ENCODE measurements at places on chromosomes 3 and 15.

- peak; percentile 83 for ATAC-seq
Measured at GRCh38 chr3:11288786-11289637, 16.8 kb downstream of the ATG7 start.

DNA sequence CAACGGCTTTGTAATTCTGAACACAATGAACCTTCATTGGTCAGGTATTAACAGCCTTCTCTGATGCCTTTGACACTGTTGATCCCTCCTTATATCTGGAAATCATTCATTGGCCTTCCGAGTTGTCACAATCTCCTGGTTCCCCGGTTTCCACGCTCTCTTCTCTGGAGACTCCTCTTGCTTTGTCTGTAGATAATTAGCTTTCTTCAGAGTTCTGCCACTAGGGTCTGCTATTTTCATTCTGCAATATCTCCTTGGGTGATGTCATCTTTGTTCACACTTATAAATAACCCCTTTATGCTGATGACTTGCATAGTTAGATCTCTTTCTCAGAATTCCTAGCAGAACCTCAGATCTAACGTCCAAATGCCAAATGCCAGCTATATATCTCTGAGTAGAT, 583.8 kb upstream of the ZNF717 start:
- ATAC-seq: peak; percentile 70

DNA sequence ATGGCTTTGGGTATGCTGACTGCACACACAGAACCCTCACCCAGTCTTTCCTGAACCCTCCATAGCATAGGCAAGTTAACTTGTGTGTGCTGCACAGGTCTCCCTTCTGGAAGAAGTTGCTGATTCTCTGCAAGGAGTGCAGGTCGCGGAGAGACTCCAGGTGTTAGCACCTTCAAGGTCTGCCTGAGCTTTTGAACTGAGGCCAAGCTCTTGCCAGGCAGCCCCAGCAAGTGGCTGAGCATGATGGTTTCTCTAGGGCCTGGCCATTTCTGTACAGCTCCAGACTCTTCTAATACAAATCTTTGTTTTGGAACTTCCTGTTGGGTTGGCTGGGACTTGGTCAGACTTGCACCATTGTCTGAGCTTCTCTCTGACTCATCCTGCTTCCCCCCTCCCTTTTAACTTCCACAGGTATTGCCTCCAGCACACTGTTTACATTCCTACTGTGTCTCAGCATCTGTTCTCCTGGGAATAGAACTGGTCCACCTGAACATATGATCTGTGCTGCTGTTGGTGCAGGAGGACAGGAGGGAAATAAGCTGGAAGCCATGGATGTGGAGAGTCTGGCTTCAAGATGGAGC, 53.3 kb downstream of the KY start:
- ATAC-seq: no peak

GRCh38 chr3:135453326-135453725, 512.2 kb upstream of the PPP2R3A start:
- no peak for ATAC-seq

GRCh38 chr3:42653560-42654330, at the start of gene ZBTB47:
TSS of gene ZBTB47 (plus strand) at chr3:42653697. CDS start at chr3:42658356, 4,659 bp downstream.
- ATAC-seq: peak; percentile 10

- no peak for ATAC-seq
Measured at GRCh38 chr15:71114066-71114680, 1.1 kb upstream of the THSD4 start.

- no peak for ATAC-seq
Measured at GRCh38 chr3:126784254-126784653, 80.2 kb downstream of the CHCHD6 start.

DNA sequence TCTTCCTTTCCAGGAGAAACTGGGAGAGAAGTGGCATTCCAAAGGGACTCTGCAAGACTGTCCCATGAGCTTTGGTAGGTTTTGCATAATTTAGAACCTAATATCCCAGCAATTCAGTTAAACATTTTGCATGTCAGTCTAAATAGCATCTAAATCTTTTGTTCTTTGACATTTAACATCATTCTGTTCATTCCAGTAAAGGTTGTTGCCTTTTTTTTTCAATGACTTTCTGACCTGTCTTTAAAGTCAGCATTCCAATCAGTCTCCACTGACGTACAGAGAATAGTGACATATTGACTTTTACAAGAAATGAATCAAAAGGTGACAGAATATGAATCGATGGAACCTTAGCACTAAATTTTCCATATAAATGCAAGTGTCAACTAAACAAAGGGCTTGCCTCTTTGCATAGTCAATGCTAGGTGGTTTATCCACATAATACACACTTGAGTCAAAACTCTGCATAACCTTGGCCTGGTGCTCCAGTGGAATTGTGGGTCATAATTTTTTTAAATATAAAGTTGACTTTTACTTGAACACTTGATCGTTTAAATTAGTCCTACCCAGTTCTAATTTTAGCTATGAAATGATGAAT, 370.1 kb downstream of the CNTN6 start:
- ATAC-seq: no peak

DNA sequence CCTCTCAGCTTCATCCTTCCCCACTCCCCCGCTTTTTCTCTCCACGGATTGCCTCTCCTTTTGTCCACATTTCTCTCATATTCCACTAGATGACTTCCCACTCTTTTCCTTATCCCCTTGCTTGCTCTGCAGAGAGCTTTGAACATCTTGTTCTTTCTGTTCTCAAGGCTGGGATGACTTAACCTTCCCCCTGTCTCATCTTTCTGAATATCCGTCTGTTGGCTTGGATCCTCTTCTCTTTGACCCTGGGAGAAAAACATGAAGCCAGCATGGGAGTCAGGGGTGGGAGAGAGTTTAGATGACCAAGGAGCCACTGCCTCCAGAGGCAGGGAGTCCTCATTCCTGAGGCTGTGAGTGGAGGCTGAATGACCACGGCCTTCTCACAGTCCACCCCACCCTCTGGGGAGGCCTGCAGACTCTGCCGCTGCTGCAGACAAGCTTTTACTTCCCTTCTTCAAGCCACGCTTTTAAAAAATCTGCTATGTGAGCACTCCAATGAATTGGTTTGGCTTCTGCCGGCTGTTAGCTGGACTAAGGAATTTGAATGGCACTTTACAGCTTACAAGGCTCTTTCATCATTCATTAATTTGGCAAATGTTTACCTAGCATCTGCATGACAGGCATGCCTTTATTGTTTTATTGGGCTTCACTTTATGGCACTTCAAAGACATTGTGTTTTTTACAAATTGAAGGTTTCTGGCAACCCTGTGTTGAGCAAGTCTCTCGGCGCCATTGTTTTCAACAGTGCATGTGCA, 111.6 kb upstream of the SLC6A6 start:
- ATAC-seq: no peak

- ATAC-seq: no peak
Measured at GRCh38 chr3:27110020-27110419, 259.2 kb downstream of the NEK10 start.

- ATAC-seq: peak; percentile 51
Measured at GRCh38 chr3:55721716-55722484, 234.8 kb upstream of the WNT5A start.

DNA sequence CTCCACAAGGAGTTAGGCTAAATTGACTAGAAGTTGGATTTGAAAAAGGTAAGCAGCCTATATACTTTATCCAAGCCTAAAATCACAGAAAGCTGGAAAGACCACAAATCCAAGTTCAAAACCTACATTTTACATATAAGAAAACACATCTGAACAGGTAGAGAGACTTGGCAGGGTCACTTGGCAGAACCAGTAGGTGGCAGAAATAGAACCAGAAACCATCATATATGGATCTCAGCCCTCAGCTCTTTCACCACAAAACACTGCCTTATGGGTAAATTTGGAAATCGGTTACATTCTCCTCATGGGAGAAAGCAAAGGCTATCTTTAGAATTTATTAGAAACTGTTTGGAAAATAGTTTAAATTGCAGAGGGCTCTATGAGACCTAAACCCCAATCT, 44.2 kb downstream of the MKRN2 start:
- ATAC-seq: no peak

GRCh38 chr3:139979991-139980390, 45.0 kb downstream of the CLSTN2 start:
- no peak for ATAC-seq

DNA sequence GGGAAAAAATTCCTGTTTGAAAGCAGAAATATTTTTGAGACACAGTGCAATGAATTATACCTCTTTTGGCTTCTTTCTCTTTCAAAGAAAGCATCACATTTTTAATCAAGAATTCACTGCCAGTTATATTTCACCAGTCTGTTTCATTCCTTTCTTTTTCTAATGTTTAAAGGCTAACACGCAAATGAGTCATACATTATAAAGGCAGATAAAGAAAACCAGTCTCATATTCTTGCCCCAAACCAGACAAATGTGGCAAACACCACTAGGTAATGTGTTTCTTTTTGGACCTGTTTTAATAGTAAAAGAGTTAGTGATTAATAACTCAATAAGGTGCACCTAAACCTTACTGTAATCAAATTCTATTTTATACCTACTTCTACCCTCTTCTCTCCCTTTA, 83.8 kb downstream of the PLOD2 start:
- no peak for ATAC-seq

DNA sequence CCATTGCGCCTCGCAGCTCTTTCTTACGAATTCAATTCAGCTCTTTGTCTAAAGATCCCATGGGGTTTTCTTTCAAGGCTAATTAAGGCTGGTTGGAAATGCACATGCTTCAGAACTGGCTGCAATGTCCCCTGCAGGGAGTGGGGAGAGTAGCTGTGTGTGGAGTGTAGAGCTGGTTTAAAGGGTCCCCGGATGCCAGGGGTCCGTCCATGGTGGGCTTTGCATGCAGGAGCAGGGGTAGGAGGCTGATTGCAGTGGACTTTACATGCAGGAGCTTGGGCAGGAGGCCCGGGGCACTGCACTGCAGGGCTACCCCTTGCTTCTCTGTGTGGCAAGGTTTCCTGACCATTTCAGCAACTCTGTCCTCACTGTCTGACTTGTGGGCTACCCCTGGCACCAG, 261.6 kb upstream of the LYSMD4 start:
- no peak for ATAC-seq

DNA sequence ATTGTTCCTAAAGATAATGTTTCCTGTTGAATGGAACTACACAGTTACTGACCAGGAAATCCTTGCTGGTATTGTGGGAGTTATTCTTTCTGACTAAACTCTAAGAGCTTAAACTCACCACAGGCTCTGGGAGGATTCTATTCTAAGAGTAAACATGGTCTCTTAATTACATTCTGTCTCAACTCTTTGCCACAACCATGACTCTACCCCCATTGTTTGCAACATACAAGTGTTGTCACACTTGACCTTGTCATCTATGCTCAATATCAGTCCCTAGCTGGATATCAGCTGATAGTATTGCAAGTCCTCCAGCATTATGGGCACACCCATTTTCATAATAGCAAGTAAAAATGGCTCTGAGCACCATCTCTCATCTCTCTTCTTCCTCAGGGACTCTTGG, 29.6 kb upstream of the SECISBP2L start:
- no peak for ATAC-seq

DNA sequence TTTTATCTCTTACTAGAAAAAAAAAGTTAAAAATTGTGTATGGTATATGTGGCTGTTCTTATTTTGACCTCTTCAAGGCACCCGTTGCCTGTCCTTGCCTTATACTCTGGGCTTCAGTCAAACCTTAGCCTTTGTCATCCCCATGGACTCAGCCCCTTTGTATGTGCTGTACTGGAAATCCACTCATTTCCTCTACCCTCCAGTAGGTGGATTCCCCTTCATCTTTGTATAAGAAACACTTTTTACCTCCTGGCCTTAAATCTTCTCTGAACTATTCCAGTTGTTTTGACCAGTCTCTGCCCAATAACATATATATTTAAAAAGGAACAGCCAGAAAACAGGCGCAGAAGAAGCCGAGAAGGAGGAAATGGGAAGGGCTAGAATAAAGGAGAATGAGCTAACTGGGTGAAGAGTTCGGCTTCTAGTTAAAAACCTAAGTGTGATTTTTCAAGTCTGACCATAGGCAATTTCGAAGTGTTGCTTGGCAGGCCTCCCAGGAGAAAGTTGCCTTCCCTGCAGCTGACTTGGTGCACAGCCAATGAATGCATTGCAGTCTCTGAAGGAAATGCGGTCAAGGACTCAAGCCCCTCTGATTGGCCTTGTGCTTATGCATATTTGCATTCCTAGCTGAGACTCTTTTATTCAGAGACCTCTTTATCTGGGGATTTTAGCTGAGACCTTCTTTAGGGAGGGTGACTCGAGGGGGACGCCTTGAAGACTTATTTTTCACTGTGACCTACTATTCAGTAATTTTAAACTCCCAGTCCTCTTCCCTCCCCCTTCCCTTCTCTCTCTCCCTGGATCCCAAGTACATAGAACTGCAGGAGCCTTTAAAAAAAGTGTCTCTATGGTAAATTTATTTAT, 277.4 kb downstream of the ROBO1 start:
- ATAC-seq: peak; percentile 59

- ATAC-seq: peak; percentile 13
Measured at GRCh38 chr15:72271895-72272212, 500 bp downstream of the PARP6 start.

DNA sequence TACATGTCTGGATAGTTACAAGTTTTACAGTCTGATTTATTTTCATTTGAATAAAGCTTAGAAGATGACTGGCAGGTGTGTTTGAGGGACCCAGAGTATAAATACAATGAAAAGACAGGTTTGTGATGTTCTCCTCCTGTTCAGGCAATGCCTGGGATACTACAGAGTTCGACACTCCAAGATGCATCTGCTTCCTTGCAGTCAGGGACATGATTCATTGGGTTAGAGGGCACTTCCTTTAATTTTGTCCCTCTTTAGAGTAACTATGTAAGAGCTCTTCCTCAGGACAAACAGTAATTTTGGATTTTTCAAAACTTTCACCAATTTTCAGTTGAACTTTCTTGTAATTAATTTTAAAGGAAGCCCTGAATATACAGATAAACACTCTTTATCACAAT, 102.0 kb downstream of the LMLN start:
- no peak for ATAC-seq

DNA sequence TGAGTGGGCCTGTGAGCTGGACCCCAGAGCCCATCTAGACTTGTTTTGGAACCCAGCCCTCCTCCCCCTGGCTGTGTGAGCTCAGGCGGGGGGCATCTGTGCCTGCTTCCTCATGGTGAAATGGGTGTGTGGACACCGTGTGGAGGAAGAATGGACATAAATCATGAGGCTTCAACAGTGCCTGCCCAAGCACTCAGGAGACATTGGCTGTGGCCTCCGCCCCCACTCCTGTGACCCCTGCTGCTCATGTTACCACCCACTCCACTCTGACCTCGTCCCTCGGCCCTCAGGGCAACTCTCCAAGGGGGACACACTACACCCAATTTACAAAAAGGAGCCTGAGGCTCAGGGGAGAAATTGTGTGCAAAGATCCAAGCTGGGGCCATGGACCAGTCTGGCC, 16.6 kb downstream of the TPRA1 start:
- ATAC-seq: no peak

DNA sequence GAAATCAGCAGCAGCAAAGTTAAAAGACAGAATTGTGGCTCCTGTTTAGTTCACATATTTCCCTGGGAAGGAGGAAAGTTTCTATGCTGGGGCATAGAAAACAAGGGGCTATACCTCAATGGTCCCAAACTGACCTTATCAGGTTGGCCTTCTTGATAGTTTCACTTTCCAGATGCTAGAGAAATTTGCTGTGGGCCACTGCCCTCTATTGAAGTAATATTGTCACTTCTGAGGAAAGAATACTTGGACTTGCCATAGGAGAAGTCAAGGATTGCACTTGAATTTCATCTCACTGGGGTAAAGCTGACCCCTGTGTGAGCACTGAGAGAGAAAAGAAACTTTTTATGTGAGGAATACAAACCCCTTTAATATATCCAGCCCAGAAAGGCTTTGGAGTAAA, 49.3 kb upstream of the XCR1 start:
- no peak for ATAC-seq

All from SK-N-SH treated with all-trans-retinoic acid at 6 μM for 48 hours (cell line).